ENCODE measurements at places on chromosomes 5 and 9.

GRCh38 chr5:176621661-176622079 lies 8.7 kb downstream of the SNCB start:
- DNase-seq: no peak

- peak; percentile 65 for DNase-seq
These were observed 38.9 kb upstream of the DAB2IP start for GRCh38 chr9:121612511-121612998.

DNA sequence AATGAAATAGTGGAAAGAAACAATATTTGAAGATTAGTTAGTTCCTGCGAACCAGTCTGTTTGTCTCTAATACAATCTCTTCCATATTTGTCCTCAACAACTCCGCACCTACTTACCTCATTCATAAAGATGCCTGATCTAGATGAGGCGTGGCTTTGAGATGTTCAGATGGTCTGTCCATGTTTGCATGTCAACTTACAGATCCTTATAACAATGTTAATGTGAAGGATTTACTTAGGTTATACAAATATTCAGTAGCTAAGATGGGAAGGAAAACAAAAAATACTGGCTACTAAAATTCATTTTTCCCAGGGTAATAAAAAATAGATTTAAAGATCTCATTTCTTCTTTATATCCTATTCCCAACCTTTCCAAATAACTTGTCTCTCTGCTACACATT lies 8.3 kb downstream of the CDC14B start:
- no peak for DNase-seq

DNA sequence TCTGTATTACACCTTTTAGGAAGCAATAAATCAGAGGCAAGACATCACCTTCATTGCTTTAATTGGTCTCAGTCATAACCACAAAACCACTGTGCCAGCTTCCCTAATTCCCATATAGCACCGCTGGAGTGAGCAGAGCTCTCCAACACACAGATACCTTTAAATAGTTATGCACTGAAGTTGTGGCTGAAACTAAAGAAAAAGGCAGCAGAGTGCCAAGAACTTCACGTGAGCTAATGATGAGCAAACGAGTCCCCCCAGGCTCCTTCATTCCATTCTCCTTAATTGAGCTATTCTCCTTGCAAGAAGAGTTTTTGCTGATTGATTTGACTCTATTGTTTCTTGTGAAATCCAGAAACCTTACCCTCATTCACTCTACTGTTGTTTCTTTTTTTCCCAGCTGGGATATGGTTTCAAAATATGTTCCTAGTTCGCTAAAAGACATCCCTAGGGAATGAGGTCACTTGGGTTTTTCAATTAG lies 501.5 kb downstream of the SPATA31D1 start:
- DNase-seq: no peak

DNA sequence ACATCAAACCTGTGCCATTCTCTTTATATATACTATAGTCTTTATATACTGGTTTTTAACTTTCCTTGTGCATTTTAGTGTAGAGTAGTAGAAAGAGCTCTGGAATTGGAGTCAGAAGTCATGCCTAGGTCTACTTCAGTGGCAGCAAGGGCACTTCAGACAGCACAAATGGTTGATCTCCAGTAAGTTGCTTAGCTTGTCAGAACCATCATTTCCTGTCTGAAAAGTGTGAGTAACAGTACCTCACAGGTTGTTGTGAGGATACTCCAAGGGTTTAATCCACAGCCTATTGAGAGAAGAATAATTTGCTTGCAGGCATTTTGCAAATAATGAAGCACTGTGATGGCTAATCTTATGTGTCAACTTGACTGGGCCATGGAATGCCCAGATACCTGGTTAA lies 95.8 kb upstream of the NR4A3 start:
- DNase-seq: no peak

- DNase-seq: no peak
These were observed 72.4 kb downstream of the ZCCHC7 start for GRCh38 chr9:37192803-37193202.

GRCh38 chr9:91834740-91835139 lies 115.3 kb downstream of the ROR2 start:
- DNase-seq: no peak

DNA sequence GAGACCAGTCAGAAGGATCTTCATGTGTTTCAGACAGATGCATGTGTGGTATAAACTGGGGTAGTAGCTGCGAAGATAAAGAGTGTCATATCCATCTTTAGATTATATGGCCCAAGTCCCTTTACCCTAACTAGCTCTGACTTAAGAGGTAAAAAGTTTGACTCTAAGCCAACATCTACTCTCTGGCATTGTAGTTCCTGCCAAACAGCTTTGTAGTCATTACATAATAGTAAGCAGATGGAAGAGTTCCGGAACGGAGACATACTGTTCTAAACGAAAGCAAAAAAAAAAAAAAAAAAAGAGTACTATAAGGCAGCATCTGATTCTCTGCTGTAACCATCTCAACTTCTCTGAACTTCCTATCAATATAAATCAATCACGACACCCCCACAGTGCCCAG lies 48.8 kb downstream of the CEMIP2 start:
- DNase-seq: no peak

Data from HT-29 (cell line).